IMR-90 (cell line): ENCODE measurements at places on chromosomes 1 and 21. TPM values are rescaled to one million over a fixed set of nuclear protein-coding genes. Genes with fewer than 3 reads are reported as not detected.

The KRTAP26-1 gene
- polyA plus RNA-seq: not detected in 2 replicates

The C1orf87 gene
- polyA plus RNA-seq: not detected in 2 replicates

The WDR47 gene
- 7.4 and 8.2 TPM in 2 replicates for polyA plus RNA-seq

The RIPPLY3 gene
- 0.07 and 0.10 TPM in 2 replicates for polyA plus RNA-seq

The CTSK gene
- 13.2 and 15.1 TPM in 2 replicates for polyA plus RNA-seq

The TFAP2E gene
- 0.09 and 0.19 TPM in 2 replicates for polyA plus RNA-seq

The RAP1A gene
- 34.4 and 43.6 TPM in 2 replicates for polyA plus RNA-seq

The HCRTR1 gene
- not detected in 2 replicates for polyA plus RNA-seq

The NID1 gene
- 80.8 and 83.3 TPM in 2 replicates for polyA plus RNA-seq

The OPRD1 gene
- not detected in 2 replicates for polyA plus RNA-seq

The SYT14 gene
- 0.14 and 0.16 TPM in 2 replicates for polyA plus RNA-seq

The SPAG17 gene
- 0.10 TPM in 1 of 2 replicates, not detected in the other for polyA plus RNA-seq
